ENCODE measurements at places on chromosomes 6 and 20.

- DNase-seq = no peak
Measured at GRCh38 chr6:14584450-14584849, 466.9 kb downstream of the CD83 start.

DNA sequence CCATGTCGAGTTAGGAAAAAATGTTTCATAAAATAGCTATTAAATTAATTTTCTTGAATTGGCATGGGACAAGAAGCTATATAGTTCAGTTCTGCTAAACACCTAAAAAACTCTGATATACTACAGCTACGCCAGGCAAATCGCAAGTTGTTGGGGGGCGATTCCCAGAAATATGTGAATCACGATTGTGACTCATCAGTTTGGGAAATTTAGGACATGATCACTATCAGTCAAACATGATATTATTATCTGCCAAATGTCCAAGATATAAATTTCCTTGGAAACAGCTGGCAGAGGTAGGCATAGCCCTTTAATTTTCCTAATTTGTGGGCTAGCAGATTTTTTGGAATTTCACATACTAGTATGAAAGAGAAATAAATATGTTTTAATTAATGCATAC is 123.6 kb downstream of the ATXN1 start:
- DNase-seq = no peak

- DNase-seq = no peak
Measured at GRCh38 chr20:46229478-46230105, 78.7 kb downstream of the CDH22 start.

GRCh38 chr20:45179166-45179565 is 4.5 kb downstream of the PI3 start:
- DNase-seq = no peak

DNA sequence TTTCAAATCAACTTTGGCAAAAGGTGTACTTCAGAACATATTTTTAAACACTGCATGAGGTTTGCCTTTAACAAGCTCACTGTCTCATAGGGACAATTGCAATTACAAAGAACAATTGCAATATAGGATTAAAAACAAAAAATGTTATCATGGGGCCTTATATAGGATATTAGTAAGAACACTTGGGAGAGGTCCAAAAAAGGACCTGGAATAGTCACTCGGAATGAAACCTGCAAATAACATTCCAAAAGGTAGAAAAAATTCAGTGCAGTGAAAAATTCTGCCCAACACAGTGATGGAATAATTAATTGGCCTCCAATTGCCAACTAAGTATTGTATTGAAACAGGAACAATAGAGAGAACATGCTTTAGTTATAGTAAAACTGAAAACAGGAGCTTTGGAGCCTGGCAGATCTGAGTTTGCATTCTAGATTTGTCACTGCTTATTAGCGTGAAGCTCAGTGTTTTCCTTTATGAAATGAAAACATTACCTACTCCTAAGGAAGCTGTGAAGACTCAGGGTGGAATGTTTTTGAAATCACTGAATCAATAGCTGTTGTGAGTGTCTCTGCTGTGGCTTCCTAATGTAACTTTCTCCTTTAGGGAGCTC is 172.6 kb upstream of the BMP5 start:
- DNase-seq = no peak

- no peak for DNase-seq
Measured at GRCh38 chr20:48538856-48539255, 288.9 kb downstream of the PREX1 start.

GRCh38 chr6:63121166-63121565 is 90.1 kb upstream of the FKBP1C start:
- no peak for DNase-seq

DNA sequence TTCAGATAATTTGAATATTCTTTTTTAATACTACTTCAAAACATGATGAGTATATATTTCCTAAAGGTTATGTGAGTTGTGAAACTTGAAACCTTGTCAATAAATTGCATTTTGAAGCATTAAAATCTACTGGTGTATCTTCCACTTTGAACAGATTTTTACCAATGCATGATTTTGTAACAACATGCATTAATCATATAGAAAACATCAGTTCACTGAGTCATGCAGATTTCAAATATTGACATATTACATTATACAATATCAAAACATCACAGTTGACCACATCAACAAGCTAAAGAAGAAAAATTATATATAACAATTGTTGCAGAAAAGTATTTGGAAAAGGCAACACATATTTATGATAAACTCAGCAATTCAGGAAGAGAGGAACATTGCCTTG is 158.1 kb downstream of the WDR27 start:
- DNase-seq = no peak

DNA sequence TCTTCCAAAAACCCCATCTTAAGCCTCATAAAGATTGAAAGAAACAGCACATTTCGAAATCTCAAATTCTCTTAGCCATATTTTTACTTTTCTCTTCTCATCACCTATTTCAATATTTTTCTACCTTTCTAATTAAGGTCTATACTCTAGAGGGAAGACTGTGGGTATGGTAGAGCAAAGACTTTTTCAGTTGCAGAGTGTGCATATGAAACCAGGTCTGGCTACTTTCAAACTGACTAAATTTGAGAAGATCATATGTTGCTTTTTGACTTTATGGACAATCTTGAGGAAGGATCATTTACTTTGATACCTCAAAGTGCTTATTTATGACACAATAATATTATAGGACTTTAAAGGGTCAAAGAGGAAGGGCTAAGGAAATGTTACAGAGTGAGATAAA is 20.7 kb downstream of the FILIP1 start:
- no peak for DNase-seq

DNA sequence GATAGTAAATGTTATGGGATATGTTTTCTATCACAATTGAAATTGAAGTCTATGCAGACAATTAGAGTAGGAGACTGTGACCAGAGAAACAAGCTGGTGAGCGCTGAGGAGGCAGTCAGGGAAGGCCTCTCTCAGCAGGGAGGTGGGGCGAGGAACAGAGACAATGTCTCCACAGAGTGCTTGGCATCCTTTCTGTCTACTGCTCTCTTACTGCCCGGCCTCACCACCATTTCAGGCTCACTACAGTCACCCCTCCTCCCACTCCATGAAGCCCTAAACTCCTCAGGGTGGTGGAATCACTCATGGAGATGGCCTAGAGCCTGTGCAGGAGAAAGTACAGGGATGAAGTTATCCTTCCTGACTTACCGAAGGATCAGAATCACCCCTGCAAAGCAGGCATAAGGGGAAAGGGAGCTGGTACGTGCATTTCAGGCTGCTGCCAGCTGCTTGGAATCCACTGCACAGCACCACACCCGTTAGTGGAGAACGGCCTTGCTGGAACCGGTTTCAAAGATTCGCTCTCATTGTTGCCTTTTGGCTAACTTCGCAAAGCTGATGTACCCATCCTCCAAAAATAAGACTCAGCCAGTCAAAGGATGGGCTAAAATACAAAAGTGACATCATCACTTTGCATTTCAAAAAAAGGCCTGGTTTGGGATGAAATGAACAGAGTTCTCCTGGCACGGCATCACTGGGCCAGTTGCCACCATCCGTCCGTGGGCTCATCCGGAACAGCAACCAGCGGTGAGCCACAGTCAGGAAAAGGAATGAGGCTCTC is 67.3 kb downstream of the SLC22A23 start:
- DNase-seq = no peak

GRCh38 chr20:23622839-23623343 is 14.9 kb downstream of the CST3 start:
- no peak for DNase-seq

- DNase-seq = no peak
Measured at GRCh38 chr6:139483079-139483478, 108.6 kb upstream of the CITED2 start.

GRCh38 chr6:18347021-18347577 is 40.1 kb upstream of the RNF144B start:
- DNase-seq = no peak

DNA sequence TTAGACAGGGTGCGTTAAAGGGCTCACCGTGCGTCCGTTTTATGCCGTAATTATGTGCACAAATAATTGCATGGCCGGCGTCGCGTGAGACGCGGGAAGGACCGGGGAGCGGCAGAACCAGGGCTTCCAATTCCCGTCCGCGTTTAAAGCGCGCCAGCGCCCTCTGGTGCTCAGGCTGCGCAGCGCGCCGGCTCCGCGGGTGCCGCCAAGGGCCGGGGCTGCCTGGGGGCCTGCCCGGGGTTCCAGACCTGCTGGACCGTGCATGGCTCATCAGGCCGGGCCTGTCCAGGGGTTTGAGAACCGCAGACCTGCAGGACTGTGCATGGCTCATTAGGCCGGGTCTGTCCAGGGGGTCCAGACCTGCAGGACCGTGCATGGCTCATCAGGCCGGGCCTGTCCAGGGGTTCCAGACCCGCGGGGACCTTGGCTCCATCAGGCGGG is 369.0 kb downstream of the THBS2 start:
- peak; percentile 49 for DNase-seq

DNA sequence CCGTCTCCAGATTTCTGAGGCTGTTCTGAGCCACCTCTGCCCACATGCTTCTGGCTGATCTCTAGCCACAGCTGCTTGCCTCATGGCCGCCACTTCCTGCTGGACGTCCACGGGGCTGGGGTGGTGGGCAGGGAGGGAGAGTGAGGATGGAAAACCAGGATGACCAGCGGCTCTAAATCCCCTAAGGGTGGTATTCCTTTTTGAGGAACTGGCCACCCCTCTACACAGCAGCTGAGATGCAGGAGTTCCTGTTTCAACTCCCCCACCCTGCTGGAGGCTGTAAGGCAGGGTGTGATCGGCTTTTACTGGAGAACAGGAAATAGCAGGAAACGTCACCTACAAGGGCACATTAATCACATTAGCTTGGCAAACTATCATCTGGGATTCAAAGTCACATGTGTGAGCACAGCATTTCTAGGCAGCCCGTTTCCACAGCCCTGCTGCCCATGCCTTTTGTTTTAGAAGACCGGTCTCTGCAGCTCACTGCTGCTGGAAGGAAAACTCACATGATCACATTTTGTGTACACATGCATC is 181.6 kb upstream of the ECI2 start:
- no peak for DNase-seq

DNA sequence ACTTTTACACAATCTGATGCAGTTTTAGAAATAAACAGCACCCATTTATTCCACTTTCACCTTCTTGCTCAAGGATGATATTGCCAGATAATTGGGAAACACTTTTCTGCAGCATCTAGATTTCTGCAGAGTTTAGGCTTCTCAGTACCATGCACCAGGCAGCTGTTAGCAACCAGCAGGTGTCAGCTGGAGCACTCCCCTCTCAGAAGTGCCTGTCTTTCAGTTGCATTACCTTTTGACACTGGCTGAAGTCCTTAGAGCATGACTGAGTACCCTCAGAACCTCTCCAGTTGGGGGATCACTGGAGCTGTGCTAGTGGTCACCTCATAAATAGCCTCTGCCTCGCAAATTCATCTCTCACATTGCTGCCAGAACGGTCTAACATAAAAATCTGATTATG is 91.2 kb downstream of the DNAH8 start:
- no peak for DNase-seq

DNA sequence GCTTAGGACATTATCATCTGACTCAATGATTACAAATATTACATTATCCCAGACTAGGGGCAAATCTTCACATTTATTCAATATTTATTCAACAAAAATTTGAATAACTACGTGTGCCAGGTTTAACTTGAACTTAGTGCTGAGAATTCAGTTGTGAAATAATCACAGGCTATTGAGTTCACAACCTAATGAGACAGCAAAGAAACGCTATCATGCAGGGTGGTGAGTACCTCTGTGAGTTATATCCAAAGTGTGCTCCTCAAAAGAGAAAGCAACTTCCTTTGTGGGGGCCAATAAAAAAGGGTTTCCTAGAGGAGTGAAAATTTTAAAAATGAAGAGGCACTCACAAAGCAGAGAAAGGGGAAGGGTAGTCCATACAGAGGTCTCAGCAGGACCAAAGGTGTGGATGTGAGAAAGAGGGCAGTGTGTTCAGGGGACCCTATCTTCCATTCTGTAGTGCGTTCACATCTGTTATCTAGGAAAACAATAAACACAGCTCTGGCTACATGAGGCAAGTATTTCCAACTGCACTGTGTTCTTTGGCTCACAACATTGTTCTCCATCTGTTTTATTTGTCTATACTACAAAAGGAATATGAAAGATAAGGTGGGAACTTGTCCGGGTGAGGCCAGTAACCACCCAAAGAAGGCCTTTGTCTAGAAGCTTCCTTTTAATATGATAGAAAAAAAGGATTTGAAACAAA is 155.4 kb upstream of the MARCKS start:
- DNase-seq = no peak

DNA sequence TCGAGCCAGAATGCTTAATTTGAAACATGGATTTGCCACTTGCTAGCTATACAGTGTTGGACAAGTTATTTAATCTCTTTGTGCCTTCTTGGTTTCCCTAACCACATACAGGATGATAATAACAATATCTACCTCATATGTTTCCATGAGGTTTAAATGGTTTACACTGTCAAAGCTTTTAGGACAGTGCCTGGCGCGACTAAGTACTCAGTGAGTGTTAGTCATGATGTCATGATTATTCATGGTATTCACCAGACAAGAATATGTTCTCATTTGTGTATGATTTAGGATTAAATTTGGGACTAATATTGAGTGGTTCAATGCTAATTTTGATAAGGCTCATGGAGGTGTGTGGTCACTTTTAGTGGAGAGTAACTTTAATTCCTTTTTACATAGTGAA is 167.4 kb downstream of the EYA4 start:
- DNase-seq = no peak

GRCh38 chr20:14916360-14916920 is 579.0 kb upstream of the FLRT3 start:
- no peak for DNase-seq

GRCh38 chr6:37339741-37340638 is 13.8 kb upstream of the RNF8 start:
- no peak for DNase-seq

DNA sequence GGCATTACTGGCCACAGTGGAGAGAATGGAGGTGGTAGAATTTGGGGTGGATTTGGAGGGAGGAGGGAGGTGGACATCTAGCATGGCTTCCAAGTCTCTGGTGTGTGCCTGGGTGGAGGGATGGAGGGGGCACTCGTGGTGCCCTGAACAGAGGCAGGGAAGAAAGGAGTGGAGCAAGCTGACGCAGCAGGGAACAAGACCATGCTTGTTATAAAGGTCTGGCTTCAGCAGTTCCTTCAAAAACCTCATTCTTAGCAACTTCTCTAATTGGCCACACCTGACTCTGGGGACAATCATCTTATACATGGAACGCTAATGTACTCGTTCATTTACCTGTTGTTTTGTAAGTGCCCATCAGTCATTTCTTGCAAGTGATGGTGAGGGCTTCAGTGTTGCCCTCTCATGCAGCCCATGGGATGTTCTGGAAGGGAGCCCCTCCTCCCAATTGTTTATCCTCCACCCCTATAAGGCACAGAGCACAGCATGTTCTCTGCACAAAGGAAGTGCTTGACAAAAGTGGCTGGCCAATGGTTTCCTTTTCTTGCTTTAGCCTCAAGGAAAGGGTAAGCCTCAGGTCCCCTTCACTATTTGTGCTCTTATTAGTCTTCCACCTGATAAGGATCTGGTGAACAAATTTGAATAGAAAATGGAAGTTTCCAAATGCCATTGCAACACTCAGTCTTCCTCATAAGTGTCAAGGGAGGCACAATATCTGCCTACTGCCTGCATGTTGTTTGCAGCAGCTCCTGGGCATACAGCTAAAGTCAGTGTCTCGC is 39.3 kb downstream of the GFOD1 start:
- no peak for DNase-seq

Measured in stimulated activated CD4-positive, alpha-beta T cell treated with anti-CD3 and anti-CD28 coated beads, Interleukin-2, amount 100 ng/mL, for 4 hours (primary cell).